Dermis microvascular lymphatic vessel endothelial cell (primary cell): ENCODE measurements at places on chromosomes 16 and 17. TPM values are rescaled to one million over a fixed set of nuclear protein-coding genes. Genes with fewer than 3 reads are reported as not detected.

GRCh38 chr17:67511012-67511411 lies 133.9 kb downstream of the PITPNC1 start:
- peak; percentile 15 for DNase-seq

GRCh38 chr16:49463529-49463928 lies 89.9 kb downstream of the C16orf78 start:
- no peak for DNase-seq

- DNase-seq, result peak; percentile 10
These were observed 87.3 kb downstream of the TMEM100 start for GRCh38 chr17:55635253-55635914.

GRCh38 chr17:29215717-29216116 lies 30.9 kb upstream of the CRYBA1 start:
- no peak for DNase-seq

NOXO1 gene
- 0.13 TPM in 1 of 2 replicates, not detected in the other for total RNA-seq

PAFAH1B1 gene
- 65.0 and 80.4 TPM in 2 replicates for total RNA-seq

DNA sequence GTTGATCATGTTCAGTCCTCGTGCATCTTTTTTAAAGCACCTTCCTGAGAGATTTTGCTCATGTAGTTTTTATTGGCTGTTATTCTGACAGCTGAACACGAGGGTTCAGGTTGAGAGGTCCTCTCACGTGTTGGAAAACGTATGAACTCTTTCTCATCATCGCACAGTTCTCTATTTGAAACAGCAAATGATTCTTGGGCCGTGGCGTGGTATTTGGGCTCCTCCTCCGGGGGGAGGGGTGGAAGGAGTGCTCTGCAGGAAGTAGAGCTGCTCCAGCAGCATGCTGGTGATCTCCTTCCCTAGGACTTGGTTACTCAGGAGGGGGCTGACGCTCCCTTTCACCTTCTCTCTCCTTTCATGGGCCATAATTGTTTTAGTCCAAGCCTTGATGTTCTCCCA lies 70.4 kb downstream of the KSR1 start:
- no peak for DNase-seq

DNA sequence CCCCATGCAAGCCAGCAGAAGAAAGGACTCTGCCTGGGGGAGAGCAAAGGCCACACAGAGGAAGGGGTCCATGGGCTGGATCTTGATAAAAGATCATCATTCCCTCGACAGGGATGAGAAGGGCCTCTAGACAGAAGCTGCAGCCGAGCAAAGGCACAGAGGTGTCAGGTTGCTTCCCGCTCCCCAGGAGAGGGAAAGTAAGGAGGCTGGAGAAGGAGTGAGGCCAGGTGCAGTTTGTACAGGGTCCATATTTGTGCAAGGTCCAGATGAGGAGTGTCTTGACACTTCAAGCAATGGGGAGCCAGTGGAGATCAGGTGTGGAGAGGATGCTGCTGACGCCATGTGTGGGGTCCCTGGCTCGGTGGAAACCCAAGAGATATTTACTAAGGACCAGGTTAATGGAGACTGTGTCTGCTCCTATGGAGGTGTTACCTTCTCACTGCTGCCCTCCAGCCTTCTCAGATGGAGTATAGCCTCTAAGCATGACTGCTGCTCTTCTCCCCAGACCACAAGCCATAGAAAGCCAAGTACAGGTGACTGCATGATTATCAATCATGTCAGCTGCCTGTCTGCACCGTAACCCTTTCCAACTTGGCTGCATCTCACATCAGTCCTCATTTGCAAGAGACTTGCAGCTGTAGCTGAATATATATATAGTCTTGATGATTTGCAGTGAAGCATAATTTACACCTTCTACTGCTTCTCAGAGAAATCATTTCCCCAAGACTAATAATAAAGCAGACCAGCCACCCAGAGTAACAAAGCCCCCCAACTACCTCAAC lies 21.1 kb downstream of the GAS7 start:
- no peak for DNase-seq

DNA sequence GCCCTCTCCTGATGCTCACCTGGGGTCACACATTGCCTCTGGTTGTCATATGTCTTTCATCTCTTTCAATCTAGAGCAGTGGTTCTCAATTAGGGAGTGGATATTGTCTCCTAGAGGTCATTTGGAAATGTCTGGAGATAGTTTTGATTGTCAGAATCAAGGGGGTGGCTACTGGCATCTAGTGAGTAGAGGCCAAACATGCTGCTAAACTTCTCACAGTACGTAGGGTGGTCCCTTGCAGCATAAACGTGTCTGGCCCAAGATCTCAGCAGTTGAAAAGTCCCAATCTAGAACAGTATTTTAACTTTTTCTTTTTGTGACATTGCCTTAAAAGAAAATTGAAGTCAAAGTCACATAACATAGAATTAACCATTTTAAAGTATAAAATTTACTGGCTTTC lies 30.5 kb upstream of the SLC5A10 start:
- DNase-seq, result no peak

KRT33A gene
- not detected in 2 replicates for total RNA-seq

GRCh38 chr17:60163108-60163784 lies 13.5 kb downstream of the CA4 start:
- peak; percentile 35 for DNase-seq

- DNase-seq, result no peak
These were observed 20.3 kb downstream of the XPO6 start for GRCh38 chr16:28191364-28191960.

HOXB1 gene
- total RNA-seq, result not detected in 2 replicates

GRCh38 chr17:78694805-78695531 lies 87.1 kb downstream of the CYTH1 start:
- no peak for DNase-seq

NAGS gene
- total RNA-seq, result 2.0 and 4.9 TPM in 2 replicates

SHISA9 gene
- under 0.01 TPM in 1 of 2 replicates, not detected in the other for total RNA-seq

GRCh38 chr16:62050793-62051192 lies 14.6 kb upstream of the CDH8 start:
- DNase-seq, result no peak

DNA sequence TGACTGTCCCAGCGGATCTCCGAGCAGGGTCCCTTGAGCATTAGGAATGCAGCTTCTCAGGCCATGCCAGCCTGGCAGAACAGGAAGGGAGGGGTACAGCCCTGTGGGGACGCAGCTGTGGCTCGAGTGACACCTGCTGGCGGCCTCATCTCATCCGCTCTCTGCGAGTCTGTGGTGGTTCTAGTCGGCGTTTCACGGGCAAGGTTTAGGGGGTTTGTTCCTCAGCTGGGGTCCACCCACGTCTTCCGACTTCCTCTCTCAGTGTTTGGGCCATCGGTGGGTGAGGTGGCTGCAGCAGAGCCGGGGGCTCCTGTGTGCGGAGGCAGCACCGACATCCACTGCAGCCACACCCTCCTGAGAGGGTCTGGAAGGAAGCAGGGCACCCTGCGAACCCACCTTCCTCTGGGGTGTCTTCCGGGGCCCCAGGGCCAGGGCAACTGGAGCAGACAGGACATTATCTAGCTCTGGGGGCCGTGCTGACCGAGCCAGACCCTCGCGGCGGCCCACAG lies 33.3 kb downstream of the JPH3 start:
- DNase-seq, result peak; percentile 34

KRTAP4-9 gene
- total RNA-seq, result not detected in 2 replicates
